ENCODE measurements at places on chromosomes 3 and 15.

- no peak for DNase-seq
Measured at GRCh38 chr3:61986473-61986872, 386.9 kb downstream of the FEZF2 start.

GRCh38 chr15:84598993-84599392 lies 1.8 kb upstream of the ZSCAN2 start:
- DNase-seq, result peak; percentile 30

GRCh38 chr3:3192286-3192675 lies 12.8 kb upstream of the CRBN start:
- no peak for DNase-seq

GRCh38 chr3:14938954-14939353 lies 8.4 kb upstream of the NR2C2 start:
- DNase-seq, result no peak

DNA sequence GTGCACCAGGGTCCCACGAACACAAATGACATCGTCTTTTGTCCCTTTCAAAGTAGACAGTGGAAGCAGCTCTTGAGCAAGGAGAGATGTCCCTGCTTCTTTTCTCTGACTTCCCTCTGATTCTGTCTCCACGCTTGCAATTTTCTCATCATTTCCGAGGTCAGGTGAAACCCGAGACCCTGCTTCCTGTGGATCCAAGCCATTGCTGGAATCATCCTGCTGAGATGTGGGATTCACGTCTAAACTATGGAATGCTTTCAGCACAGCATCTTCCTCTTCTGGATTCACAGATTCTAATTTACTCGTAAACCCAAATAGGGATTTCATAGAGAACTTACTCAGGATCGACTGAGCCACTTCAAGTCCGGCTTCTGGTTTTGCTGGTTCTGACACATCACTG lies 127.1 kb downstream of the FMN1 start:
- DNase-seq, result no peak

GRCh38 chr15:98663606-98664005 lies 15.3 kb downstream of the IGF1R start:
- no peak for DNase-seq

- DNase-seq, result no peak
Measured at GRCh38 chr3:62678841-62679240, 196.4 kb downstream of the CADPS start.

GRCh38 chr3:133661454-133662277 lies at the start of gene TOPBP1:
Gene TOPBP1, minus strand, starts transcription at chr3:133661941. Its CDS starts 814 bp downstream, at chr3:133661127.
- DNase-seq, result peak; percentile 79

GRCh38 chr3:158221426-158221825 lies 111.5 kb downstream of the RSRC1 start:
- DNase-seq, result no peak

DNA sequence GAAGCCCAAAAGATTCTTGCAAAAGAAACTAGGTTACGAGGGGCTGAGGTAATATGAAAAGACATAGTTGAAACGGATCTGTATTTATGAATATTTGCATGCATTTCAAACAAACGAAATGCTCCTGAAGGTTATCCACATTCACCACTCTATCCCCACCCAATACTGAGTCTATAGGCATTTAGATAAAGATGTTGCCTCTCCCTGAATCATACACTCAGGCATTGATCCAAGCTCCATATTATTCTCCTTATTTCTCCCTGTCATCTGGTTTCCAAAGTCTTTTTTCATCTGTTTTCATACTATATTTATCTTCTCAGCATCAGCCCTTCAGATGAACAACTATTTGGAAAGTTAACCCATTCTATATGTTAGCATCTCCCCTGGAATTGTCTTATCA lies 492.5 kb upstream of the TGFBR2 start:
- no peak for DNase-seq

DNA sequence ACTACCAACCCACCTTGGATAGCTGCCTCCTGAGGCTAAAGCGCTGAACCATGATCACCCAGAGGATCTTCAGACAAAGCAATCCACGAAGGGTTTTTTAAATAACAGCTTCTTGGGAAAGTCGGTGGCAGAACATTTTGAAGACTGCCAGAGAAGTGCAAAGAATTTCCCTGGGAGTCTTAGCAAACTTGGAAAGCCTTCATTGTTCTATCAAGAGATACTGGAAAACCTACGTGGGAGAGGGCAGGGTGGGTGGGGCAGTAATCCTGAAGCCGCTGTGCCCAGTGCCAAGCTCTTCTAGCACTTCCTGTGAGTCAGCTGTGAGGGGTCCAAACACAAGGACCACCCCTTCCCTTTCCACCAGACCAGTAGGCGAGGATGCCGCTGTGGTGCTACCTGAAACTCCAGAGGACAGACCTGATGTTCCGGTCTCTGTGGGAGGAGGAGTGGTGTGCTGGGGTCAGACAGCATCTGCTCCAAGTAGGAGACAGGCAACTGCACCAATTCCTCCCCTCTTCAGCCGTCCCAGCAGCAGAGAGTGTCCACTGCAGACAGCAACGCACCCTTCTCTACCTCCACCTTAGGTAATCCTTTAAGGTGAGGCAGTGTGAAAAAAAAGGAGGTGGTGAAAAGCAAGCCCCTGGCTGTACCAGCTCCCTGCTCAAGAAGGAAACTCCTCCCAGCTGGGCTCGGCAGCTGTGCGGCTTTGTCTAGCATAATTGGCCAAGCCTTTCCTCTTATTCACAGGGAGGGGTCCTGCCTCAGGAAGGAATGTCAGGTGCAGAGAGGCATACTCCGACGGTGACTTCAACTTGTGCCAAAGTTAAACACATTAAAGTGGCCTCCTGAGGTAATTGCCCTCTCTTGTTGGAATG lies 99.0 kb downstream of the TMCC1 start:
- no peak for DNase-seq

GRCh38 chr3:190192739-190193138 lies 72.0 kb upstream of the P3H2 start:
- no peak for DNase-seq

- DNase-seq, result no peak
Measured at GRCh38 chr3:152209060-152209459, 59.7 kb upstream of the MBNL1 start.

DNA sequence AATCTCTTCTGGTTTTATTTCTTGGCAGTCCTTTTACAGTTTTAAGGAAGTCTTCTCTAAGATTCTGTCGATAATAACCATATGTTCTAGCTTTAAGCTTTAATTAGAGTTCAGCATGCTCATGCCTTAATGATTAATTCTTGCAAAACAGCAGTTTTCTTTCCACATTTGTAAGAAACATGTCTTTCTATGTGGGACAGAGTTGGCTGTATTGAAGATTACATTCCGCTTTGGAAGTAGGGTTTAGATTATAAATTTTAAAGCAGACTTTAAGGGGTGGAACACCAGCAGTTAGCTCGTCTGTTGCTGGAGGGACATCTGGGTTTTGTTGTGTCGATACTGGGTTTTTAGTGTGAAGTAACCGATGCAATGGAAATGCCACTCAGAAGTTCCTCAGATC lies 35.3 kb downstream of the SQOR start:
- DNase-seq, result no peak

DNA sequence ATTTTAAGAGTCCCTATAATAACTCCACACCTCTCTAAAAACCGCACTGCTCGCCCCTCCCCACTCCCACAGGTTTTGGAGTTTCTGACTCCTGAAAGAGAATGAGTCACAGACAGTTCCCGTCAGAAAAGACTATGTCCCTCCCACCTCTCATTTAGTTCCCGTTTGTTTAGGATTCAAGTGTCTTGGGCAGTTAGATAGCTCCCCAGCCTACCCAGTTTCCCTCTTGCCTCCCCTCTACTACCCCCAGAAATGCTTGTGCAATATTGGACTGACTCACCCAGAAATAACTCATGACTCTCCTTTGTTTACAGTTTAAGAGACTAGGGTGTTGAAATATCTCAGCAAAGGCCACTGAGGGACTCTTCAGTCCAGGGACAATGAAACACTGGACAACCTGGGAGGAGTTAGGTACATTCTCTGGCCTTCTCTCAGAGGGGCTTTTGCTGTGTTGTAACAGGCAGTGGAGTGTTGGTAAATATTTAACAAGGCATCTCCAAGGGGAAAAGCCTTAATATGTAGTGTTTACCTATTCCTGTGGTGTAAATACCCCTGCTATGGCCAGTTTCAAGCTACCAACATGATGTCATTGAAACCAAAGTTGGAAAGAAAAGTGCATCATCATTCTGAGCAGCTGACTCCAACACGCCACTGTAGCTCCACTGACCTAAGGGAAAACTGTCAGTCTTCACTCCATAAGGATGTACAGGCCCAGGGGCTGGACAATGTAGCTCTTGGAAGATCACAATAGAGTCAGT lies 96.1 kb upstream of the CHD2 start:
- peak; percentile 68 for DNase-seq

GRCh38 chr3:124351430-124352148 lies 359.7 kb upstream of the ROPN1 start:
- no peak for DNase-seq

DNA sequence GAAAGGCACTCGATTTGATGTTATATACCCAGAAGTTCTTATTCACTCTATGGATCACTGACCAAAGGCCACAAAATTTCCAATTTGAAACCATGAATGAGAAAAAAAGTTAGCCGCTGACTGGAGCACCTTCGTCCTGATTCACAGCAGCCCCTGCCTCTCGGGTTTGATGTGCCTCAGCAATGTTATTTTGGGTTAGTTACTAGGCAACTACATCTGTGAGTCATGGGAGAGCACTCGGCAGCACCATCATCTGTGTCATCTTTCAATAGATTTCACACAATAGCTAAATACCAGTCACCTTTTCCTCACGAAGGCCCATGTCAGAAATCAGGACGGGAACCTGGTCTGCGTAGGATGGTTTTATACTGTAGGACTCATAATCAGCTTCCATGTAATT lies 269.2 kb downstream of the ZBBX start:
- DNase-seq, result no peak

- DNase-seq, result peak; percentile 3
Measured at GRCh38 chr15:83248151-83249029, 36.1 kb downstream of the BNC1 start.

DNA sequence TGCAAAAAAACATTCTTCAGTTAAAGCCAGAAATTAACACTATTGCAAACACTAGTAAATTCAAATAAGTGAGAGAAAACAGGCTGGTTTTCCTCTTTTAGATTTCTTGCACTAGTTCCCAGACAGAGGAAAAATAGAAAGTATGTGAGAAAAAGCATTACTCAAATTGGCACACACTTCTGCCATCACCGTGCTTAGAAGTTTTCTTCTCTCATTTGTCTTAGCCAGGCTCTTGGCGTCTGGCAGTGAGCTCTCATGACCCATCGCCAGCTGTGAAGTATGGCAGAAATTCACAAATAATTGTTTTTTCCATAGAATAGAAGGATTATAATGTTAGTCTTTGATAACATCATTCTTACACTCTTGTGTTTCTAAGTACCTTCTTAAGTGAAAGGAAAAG lies 515.9 kb downstream of the GBE1 start:
- no peak for DNase-seq

DNA sequence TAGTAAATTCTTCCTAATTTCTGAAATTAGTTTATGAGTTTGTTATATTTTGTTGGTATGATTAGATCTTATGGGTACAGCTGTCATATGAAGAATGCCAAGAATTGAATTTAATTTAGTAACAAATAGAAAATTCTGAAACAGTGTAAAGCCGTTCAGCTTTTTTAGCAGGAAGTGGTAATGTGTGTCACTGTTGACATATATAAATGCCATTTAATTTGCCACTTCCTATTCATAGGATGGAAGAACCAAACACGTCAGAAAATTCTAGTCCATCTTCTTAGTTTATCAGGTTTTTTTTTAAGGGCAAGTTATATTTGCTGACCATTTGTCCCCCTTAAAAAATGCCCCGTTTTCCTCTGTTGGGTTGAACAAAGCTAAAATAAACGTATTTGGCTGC lies 43.0 kb downstream of the RAB8B start:
- no peak for DNase-seq

GRCh38 chr3:70108072-70108471 lies 108.5 kb downstream of the SAMMSON start:
- peak; percentile 9 for DNase-seq

- no peak for DNase-seq
Measured at GRCh38 chr15:55778932-55779331, 36.0 kb upstream of the PRTG start.

DNA sequence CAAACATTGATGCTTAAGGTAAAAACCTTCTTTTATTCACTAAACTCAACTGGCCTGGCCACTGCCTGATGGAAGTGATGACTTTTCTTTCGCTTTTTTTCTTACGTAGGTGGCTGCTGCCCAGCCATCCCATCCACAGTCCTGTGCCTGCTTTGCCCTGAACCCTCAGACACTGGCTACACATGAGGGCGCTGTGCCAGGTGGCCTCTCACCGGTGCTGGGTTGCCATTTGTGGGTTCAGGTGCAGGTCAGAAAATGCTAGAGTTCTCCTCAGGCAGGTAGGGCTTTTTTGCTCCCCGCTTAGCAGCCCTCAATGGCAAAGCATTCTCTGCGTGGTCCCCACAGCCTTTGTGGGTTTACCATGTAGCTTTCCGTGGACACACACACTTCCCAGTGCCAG lies 88.3 kb upstream of the PRR23E start:
- DNase-seq, result no peak

DNA sequence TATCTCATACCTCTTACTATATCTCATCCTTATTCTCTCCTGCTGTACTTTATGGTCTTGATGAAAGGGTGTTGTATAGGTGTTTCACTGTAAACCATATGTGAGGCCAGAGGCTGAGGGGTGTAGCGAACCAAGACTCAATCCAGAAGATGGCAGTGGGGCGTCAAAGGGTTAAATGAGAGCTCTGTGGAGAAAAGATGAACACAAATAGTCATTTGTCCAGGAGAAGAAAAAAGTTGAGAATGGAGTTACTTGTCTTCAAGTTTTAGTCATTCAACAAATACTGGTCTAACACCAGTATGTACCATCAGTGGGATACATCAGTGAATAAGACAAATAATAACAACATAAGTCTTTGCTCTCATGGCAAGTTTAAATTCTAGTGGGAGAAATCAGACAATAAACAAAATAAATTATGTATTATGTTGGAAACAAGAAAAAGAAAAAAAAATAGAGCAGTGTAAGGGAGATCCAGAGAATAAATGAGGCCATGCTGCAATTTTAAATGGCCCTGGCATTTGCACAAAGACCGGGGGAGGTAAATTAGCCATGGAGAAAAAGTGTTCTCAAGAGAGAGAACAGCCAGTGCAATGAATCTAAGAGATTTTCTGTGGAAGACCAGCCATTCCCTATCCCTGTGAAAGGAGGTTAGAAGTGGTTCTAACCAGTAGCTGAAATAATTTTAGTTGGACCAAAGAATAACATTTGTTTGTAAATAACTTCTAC lies 77.0 kb upstream of the UMPS start:
- no peak for DNase-seq

GRCh38 chr15:48059791-48060190 lies 61.0 kb upstream of the SLC24A5 start:
- DNase-seq, result no peak

DNA sequence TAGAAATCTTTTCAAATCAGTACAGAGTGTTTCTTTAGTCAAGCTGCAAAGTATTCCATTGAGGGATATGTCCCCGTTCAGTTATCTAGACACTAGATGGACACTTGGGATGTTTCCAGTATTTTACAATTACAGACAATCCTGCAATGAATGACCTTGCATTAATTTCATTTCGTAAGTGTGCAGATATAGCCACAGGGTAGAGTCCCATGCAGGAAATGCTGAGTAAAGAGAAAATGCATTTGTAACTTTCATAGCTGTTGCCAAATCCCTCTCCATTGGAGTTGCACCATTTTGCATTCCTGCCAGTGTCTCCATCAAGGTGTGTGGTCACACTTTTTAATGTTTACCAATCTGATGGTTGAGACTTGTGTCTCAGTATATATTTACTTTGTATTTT lies 92.5 kb downstream of the LIPC start:
- no peak for DNase-seq

- no peak for DNase-seq
Measured at GRCh38 chr3:30343861-30344260, 262.5 kb upstream of the TGFBR2 start.
